ENCODE measurements at places on chromosomes 1 and 21.

GRCh38 chr1:177310326-177310725, 139.6 kb downstream of the BRINP2 start:
- DNase-seq: no peak

DNA sequence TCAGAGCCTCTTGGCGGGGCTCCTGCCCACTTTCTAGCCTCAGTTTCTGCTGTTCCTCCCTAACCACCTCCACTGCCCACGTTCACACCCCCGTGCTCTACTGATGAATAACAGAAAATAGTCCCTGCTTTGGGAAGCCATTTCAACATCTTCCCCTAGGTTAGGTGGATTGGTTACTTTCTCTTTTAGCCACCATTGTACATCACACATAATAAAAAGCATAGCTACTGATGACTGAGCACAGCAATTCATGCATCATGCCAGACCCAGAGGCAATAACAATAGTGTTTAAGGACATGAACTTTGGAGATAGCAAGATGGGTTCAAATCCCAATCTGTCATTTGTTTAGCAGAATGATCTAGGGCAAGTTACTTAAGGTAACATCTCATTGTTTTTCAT, 74.6 kb downstream of the COLGALT2 start:
- no peak for DNase-seq

GRCh38 chr1:42963378-42964043, 4.8 kb upstream of the SLC2A1 start:
- DNase-seq: no peak

DNA sequence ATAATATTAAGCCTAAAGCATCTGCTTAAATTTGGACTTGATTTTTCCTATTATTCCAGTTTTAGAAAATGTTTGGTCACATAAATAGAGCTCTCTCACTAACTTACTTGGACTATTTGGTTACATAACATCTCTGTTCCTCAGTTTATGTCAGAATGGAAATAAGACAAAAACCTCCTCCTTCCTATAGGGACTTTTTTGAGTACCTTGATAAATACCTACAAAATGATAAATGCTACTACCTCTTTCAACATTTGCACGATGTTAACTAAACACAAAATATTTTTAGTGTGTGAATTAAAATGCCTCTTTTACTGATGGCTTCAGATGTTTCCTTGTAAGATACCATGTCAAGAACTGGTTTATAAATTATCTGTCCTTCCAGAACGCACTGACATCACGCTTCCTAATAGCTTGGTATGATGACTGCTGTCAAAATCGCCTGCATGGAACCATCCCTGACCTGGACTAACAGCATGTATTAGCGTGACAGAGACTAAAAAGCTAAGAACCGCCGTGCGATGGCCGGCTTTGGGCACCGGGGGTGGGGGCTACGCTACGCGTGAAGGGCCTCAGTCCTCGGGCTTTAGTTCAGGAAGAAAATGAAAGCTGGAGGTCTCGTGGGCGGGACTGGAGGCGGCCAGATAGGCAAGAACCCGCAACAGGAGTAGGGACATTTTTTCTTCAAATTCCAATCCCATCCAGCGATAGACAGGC, 133.2 kb upstream of the BARHL2 start:
- no peak for DNase-seq

DNA sequence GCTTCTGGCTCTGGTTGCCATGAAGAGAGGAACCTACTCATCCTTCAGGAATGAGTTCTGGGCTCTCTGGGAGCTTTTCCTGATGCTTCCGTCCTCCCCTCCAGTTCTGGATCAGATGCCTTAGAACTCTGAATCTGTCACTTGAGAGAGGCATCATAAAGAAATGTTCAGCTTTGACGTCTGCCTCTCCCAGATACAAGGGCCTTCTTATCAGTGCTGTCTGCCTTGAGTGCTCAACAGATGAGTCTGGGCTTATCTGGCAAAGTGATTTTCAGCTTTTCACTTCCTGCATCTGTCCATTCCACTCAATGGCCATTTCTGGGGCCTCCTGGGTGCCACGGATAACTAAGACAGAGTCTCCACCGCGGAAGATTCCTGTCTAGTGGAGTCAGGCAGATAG, 12.3 kb upstream of the OTUD3 start:
- no peak for DNase-seq

DNA sequence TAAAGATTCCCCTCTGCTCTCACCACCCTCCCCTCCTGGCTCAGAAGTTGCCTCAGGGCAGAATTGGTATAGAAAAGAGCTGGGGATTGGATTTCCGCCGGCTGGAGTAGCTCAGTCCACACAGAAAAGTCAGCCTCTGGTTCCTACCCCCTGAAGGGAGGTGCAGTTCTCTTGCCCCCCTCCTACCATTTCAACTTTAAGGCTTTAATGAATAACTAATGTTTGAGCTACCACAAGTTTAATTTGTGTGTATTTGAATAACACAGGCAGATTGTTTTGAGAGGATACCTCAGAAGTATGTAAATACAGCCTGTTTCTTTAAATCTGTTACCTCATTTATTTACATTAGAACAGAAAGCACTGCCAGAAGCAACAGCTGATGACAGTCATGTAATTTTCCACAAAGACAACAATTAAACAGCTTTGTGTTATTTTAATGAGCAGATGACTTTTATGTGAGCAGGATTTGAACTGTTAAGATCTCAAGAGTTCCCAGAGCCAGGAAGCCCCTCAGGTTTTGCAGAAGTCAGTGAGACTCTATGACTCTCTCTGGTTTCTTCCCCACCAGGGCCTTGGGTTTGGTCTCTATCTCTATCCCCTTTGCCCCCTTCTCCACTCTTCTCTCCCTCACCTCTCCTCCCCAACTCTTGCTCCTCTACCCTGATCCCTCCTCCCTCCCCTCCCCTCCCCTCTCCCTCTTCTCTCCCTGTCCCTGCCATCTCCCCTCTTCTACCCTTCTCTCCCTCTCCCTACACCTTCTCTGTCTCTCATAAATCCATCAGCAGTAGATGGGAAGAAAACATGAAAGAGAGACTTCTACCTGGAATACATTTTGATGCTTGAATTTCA, 26.3 kb downstream of the DUSP10 start:
- DNase-seq: no peak

- no peak for DNase-seq
Measured at GRCh38 chr1:150537732-150538684, 11.2 kb upstream of the ADAMTSL4 start.

- no peak for DNase-seq
Measured at GRCh38 chr1:109616391-109616790, 3.0 kb downstream of the GNAT2 start.

DNA sequence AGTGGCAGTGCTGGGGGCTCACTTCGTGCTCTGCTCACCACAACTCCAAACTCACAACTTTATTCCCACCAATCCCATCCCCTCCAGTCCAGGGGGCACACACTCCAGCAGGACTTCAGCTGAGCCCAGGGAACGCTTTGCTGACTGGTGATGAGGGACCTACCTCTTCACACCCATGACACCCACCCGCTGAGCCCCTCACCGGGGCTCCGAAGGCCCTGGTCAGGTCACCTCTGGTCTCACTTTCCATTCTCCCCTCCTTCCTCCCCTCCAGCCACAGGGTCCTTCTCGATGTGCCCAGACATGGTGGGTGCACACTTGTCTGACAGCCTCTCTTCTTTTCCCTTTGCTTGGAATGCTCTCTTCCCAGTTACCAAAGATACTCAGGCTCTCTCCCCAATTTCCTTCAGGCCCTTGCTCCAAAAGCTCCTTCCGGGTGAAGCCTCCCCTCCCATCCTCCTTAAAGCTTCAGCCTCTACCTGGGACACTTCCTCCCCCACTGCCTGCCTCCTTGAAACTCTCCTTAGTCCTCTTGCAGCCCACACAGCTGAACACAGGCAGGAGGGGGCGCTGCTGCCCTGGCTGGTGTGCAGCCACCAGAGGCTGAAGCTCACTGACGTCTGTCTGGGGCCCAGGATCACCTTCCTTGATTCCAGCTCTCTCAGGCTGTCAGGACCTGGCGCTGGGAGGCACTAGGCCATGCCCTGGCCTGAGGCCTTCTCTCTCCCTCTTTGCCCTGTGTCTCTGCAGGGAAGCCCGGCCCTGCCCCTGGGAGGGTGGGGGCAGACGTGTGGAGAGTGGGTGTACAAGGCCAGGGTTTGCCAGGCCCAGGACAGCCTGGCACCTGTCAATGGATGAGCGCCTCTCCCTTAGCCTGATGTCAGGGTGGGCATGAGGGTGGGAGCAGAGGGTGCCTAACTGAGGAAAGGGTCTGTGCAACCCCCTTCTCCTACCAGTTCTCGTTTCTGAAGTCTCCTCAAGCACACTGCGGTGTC, 1.6 kb downstream of the KCNE1 start:
- DNase-seq: peak; percentile 17

GRCh38 chr1:157140063-157140588, 1.9 kb upstream of the ETV3 start:
- DNase-seq: no peak

DNA sequence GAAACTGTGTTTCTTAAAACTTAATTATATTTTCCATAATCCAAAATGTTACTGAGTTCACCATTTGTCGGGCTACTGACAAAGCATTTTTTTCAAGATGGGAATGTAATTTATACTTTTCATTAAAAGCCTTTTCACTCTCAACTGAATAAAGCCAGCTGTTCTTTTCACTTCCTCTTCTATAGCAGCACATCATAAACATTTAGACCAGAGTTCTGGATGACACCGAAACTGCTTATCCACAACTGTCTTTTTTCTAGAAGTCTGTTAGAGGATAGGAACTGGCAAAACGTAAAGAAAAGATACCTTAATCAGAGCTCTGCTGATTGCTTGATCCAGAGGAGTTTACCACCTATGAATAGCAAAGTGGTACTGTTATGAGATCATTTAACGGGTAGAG, 594.7 kb downstream of the ADGRL2 start:
- DNase-seq: no peak

- DNase-seq: no peak
Measured at GRCh38 chr1:95126846-95127245, 9.7 kb downstream of the TLCD4 start.

DNA sequence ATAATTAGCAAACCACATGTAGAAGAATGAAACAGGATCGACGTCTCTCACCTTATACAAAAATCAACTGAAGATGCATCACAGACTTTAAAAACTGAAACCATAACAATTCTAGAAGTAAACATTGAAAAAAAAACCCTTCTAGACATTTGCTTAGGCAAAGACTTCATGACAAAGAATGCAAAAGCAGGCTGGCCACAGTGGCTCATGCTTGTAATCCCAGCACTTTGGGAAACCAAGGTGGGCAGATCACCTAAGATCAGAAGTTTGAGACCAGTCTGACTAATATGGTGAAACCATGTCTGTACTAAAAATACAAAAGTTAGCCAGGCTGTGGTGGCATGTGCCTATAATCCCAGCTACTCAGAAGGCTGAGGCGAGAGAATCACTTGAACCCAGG, 1351.7 kb downstream of the MRPL39 start:
- no peak for DNase-seq

DNA sequence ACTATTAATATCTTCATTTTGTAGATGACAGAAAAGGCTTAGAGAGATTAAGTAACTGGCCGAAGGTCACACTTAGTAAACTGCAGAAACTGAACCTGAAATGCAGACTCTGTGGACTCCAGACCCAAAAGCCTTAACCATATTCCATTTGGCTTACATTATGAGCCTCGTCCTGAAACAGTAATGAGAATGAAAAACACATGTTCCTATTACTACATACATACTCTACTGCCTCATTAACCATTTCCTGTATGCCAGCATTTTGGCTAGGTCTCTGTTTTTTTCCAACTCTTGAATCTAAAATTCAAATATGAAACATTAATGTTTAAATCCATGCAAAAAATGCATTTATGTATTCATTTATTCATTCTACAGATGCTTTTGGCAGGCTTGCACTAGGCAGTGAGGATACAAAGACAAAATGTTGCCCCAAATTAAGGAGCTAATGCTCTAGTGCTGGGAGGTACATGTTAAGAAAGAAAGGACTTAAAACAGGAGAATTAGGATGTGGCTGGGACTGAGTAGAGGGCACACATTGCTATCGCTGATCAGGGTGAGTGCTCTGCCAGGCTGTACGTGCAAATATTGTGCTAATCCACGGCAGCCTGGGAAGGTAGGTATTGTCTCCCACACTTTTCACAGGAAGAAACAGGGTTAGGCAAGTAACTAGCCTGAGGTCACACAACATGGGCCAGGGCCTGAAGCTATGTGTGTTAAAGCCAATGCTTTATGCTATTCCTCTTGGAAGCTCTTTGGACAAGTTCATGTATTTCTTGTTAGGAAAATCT, 14.0 kb downstream of the DEGS1 start:
- no peak for DNase-seq

- DNase-seq: no peak
Measured at GRCh38 chr1:154320882-154321608, at the start of gene AQP10. Gene AQP10, plus strand, starts transcription at chr1:154321093. Its CDS starts 63 bp downstream, at chr1:154321156.

- DNase-seq: no peak
Measured at GRCh38 chr1:52659356-52659755, 26.4 kb downstream of the SHISAL2A start.

GRCh38 chr1:244405856-244406255, 45.9 kb downstream of the ADSS2 start:
- no peak for DNase-seq

DNA sequence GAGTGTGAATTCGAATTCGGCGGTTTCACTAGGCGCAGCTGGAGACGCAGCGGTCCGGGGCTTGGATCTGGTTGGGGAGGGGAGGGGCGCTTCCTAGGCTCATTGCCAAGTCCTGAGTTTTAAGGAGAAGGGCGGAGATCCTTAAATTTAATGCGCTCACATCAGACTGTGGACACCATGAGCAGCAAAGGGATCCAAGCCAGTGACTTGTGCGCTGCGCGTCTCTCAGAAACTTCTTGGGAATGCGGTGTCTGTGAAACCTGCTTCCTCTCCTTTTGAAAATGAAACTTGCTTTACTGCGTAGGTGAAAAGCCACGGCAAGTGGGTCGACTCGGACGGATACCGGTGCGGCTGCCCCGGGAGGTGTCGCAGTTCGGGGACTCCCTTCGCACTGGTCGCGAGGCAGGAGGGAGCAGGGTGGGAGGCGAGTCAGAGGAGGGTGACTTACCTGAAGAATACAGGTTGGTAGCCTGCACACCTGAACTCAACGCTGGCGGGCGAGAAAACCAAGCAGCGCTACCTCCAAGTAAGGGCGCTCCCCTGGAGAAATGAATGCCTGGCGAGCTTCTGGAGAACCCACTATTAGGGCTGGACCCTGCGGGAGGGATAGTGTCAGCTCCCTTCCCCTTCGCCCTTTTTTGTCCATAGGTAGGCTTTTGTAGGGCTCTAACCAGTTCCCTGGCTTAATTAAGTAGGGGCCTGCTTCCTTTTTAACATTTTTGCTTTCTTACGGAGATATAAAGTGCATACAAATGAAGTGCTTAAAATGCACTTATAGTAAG, 992 bp downstream of the TENT5C start:
- DNase-seq: peak; percentile 70

GRCh38 chr1:41286486-41286885, 44.4 kb upstream of the SCMH1 start:
- no peak for DNase-seq

GRCh38 chr1:232316864-232317263, 313.1 kb downstream of the SIPA1L2 start:
- no peak for DNase-seq

DNA sequence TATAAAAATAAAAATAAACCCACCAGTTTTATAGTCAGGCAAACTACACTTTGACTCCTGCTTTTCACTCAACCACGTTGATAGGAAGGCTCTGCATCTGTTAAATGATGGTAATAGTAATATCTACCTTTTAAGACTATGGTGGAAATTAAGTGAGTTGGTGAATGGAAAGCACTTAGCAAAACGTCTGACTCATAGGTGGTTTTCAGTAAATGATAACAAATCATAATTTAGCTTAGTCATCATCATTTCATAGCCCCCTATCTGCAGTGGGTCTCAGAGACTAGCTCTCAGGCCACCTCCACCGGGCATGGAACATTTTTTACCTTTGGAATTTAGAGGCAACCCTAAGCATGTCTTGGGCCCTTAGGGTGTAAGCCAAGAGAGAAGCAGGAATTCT, 160.0 kb downstream of the PDE4B start:
- no peak for DNase-seq
